ENCODE measurements at places on chromosomes 13 and 19.

DNA sequence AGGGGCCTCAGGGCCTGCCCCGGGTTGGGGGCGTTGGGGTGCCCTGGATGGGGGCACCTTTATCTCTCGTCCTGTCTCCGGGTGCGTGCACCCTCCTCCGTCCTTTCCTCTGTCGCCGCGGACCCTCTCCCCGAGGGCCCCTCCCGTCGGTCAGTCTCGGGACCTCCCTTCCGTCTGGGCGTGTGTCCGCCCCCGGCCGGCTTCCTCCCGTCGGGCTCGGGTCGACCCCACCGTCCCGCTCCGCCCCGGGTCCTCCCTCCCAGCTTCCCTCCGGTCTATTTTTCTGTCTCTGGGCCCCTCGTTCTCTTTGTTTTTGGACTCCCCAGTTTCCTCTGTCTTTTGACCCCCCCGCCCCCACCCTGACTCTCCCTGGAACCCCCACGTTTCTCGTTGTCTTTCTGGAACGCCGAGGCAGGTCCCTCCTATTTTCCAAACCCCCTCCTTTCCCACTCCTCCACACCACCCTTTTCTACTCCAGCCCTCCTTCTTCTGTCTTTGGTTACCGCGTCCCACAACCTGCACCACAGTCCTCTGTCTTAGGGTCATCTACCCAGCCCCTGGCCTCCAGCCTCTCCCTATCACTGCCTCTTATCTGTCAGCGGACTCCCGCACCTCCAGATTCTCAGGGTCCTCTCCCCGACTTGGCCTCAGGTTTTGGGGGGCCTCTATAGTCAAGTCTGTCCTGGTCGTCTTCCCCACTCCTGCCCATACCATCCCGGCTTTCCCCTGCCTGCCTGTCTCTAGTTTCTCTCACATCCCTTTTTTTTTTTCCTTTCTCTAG, 757 bp downstream of the EGLN2 start:
- no peak for DNase-seq

DNA sequence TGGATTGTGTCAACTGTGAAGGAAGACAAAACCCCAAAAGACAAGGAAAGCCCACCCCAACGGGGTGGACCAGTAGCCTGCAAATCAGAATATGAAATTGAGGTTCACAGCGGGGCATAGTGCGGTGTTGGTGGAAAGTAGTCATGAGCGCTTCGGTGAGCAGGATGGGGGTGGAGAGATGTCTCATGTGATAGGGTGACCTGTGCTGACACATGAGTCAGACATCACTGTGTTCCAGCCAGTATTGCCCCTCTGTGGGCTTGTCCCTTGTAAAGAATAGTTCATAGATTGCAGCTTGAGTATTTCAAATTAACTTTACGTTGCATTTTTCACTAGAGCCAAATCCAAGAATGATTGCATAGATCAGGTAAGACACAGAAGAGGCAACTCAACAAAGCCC, 7.3 kb downstream of the ZNF69 start:
- no peak for DNase-seq

DNA sequence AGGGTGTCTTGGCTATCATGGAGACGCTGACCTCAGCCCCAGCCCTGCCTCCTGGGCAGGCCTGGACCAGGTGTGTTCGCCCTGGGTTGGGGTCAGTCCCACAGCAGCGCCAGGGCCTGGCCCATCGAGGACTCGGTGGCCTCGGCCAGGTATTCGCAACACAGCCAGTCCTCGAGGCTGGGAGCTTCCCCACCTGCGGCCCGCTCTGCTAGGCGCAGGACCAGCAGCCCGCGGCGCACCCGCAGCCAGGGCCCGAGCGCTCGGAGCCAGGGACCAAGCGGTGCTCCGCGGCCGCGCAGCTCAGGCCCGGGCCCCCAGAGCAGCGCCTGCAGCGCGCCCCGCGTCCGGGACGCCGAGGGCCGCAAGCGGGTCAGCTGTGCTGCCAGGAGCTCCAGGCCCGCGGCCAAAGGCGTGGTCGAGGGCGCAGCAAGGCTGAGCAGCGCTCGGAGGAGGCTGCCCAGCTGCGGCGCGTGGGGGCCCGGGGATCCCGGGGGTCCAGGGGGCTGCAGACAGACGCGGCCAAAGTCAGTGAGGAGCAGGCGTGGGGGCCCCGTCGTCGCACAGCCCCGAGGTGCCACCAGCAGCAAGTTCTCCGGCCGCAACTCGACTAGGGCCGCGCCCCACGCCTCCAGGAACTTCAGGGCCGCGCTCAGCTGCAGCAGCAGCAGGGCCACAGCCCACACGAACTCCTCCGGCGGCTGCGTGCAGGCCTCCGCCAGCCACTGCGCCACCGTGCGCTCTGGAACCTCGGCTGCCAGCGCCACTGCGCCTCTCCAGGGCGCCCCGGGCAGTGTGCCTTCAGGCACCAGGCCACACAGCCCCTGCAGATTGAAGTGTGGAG, 6.2 kb downstream of the PEAK3 start:
- no peak for DNase-seq

DNA sequence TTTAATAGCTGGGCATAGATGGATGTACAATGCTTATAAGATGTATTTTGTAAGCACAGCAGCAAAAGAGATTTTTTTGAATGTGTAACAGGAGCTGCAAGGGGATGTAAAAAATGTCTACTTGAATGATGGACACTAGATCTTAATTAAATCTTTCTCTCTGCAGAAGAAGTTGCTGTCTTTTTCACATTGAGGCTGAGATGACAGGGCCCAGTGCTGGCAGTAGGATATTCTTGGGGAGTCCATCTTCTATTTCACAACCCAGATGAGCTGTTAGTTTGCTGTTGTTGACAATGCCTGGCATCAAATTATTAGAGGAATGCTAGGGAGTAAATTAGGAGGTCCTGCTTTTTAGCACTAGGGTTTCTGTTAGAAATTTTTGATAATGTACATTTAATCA, 698.7 kb downstream of the SLITRK5 start:
- DNase-seq, result no peak

- no peak for DNase-seq
Measured at GRCh38 chr19:4279530-4280422, 710 bp downstream of the SHD start.

- DNase-seq, result peak; percentile 48
Measured at GRCh38 chr13:112961457-112962369, 7.3 kb upstream of the MCF2L start.

GRCh38 chr19:3768015-3768747, 3.8 kb downstream of the RAX2 start:
- no peak for DNase-seq

- no peak for DNase-seq
Measured at GRCh38 chr13:107373551-107373950, 805.6 kb upstream of the ARGLU1 start.

DNA sequence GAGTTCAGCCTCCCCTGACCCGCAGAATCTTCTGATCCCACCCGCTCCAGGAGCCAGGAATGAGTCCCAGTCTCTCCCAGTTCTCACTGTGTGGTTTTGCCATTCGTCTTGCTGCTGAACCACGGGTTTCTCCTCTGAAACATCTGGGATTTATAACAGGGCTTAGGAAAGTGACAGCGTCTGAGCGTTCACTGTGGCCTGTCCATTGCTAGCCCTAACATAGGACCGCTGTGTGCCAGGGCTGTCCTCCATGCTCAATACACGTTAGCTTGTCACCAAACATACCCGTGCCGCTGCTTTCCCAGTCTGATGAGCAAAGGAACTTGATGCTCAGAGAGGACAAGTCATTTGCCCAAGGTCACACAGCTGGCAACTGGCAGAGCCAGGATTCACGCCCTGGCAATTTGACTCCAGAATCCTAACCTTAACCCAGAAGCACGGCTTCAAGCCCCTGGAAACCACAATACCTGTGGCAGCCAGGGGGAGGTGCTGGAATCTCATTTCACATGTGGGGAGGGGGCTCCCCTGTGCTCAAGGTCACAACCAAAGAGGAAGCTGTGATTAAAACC, 1.1 kb upstream of the APOE start:
- no peak for DNase-seq

DNA sequence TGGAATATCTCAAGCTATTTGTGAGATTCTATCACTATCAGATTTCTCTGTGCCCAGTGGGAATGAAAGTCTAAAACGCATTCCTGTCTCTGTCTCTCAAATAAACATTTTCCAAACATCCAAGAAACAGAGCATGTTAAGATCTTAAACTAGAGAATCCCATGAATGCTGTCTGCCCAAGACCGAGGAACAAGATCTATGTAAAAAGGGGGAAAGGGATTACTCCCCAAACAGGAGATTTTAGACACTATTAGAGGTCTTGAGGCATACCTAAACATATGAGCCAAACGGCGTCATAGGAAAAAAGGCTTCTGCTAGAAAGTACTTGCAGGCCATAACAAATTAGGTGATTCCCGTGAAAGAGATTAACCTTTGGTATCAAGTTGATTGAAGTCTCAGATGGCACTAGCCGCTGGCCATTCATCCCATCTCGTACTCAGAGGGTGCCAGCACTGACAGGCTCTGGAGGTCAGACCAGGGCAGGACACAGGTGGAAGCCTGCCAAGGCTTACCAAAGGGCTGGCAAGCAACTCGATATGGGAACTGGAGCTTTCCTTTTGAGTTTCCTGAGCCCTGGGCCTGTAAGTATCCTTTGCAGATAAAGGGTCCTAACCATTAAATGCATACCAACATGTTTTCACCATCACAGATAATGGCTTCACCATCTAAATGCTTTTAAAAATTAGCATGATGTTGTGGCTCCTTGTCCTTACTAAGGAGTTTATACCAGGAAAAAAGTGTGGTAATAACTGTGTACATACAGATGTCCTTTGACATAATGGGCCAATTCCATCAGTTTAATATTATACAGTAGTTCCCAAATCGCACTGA, 225.2 kb downstream of the FOXO1 start:
- peak; percentile 87 for DNase-seq

DNA sequence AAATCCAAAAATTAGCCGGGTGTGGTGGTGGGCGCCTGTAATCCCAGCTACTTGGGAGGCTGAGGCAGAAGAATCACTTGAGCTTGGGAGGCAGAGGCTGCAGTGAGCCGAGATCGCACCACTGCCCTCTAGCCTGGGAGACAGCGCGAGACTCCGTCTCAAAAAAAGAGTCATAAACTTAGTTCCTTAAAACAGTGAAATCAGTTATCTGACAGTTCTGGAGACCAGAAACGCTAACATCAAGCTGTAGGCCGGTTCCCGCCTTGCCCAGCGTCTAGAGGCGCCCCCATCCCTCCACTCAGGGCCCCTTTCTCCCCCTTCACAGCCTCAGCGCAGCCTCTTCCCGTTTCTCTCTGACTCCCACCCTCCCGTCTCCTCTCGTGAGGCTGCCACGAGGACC, 11.9 kb downstream of the ADAT3 start:
- DNase-seq, result no peak

DNA sequence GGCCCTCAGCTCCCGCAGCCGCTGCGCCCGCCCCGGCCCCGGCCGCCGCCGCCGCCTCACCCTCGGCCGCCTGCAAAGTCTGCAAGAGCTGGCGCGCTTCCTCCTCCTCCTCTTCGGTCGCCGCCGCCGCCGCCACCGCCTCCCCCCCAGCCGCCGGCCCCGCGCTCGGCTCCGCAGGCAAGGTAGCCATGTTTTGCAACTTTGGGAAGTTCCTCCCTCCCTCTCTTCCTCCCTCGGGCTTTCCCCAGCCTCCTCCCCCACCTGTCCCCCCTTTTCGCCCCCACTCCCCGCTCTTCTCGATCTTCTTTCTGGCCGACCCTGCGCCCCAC, 433 bp downstream of the SIX5 start:
- no peak for DNase-seq

DNA sequence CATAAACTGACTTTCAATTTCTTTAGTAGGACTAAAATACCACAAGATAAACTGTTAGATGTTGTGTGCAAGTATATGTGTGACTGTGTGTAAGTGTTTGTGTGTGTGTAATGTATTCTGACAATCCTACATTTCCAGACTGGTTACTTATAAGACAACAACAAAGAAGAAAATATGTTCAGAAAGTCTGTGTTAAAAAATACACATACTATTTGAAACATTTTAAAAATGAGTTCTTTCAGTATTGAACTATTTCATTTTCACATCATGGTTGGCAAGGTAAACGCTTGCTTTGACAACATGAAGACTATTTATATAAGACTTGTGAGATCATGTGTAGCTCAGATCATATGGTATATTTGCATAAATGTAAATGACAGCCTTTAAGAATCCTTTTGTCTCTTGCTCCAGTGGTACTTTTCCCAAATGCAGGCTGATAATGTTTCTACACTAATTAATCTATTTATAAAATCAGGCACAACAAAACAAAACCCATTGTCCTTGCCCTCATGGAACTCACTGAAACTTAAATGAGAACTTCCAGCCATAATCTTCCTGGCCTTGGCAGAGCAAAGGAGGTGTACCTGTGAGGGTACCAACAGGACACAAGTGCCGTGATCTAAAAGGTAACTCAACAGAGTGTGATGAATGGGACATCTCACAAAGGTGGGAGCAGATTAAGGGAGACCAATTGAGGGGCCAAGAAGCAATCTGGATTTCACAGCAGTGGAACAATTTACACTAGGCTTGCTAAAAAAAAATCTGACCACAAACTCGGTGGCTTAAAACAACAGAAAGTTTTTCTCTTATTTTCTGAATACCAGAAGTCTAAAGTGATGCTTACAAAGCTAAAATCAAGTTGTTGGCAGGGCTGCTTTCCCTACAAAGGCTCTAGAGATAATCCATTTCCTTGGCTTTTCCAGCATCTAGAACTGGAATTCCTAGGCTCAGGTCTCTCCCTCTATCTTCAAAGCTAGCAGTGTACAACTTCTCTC, 349.0 kb downstream of the TBC1D4 start:
- no peak for DNase-seq

DNA sequence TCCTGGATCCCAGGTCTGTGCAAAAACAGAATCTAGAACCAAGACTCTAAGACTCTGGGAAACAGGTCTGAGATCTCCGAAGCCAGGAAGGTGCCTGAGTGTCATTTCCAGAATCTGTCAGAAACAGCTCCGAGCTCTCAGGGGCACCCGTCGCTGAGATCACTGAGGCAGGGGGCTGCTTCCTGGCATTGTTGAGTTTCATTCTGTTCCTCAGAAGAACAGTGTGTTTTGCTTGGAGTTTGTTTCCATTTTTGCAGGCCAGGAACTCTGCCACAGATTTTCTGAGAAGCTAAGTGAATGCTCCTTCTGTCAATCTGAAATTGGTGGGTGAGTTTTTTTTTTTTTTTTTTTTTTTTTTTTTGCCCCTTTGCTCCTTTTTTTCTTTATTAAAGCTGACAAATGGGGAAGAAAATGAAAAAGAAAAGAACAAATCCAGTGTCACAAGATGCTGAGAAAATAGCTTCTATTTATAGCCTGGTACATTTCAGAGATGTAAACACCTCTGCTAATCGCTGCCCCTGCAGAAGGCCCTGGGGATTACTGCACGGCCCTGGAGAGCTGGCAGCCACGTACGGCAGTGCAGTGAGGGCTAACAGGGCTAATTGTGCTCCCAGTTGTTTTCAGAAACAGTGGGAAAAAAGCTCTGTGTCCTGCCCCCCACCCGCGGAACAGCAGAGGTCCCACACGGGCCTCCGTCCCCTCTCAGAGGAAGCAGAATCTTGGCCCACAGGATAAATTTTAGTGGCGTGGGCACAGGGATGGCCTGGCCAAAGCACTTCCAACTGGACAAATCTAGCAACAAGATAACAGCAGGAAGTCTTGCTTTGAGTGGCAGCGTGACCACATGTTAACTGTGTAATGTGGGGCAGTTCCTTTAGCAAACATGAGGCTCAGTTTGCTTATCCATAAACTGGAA, 237.6 kb upstream of the IRS2 start:
- DNase-seq, result peak; percentile 69

- peak; percentile 94 for DNase-seq
Measured at GRCh38 chr19:11887611-11888531, at the start of gene ZNF69. TSS of gene ZNF69 (plus strand) at chr19:11887782. CDS start at chr19:11887924, 142 bp downstream.

Measured in tibial artery (tissue), 4 donors.